Hypothalamus (tissue), 51 donors: ENCODE measurements at places on chromosomes 1 and 21.

DNA sequence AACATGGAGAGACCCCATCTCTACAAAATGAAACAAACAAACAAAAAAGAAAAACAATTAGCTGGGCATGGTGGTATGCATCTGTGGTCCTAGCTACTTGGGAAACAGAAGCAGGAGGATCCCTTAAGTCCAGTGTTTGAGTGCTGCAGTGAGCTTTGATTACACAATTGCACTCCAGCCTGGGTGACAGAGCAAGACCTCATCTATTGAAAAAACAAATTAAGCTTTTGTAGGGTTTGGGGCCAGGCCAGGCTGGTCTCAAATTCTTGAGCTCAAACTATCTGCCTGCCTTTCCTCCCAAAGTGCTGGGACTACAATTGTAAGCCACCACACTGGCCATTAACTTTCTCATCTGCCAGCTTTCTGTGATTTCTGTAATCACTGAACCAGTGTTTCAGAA is 27.2 kb downstream of the NIPAL3 start:
- no peak for DNase-seq

DNA sequence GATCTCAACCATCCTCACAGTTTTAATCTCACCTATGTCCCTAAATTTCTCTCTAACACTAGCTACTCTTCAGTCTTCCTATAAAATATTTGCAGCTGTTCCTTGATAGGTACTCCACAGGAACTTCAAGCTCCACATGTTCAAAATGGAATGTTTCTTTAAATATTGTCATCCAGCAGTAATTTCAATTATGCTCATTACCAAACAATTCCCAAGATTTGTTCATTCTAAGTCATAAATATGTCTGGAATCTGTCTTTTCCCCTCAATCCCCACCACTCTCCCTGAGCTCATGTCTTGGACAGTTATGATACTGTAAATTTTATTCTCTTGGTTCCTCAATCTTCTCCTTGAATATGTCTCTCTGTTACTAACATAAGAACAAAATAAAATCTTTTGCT is 214.4 kb downstream of the NRIP1 start:
- DNase-seq: no peak

DNA sequence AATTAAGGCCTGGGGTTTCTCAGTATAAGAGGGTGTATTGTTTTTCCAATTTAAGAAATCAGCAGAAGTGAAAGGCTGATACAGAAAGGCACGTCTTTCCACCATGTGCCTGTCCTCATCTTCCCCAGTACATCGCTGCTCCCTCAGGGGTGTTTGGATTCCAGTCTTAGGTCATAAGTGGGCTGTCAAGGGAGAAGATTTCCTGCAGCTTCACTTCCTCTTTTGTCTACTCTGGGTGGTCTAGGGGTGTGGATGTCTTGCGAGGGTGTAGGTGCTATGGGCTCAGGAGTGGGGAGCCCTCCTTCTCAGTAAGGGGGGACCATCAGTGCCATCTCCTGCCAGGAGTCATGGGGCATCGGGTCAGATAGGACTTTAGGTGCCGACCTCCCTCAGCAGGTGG is 999.8 kb upstream of the NCAM2 start:
- DNase-seq: no peak

- DNase-seq: peak; percentile 5
Measured at GRCh38 chr1:58249737-58250586, 296.6 kb downstream of the OMA1 start.

DNA sequence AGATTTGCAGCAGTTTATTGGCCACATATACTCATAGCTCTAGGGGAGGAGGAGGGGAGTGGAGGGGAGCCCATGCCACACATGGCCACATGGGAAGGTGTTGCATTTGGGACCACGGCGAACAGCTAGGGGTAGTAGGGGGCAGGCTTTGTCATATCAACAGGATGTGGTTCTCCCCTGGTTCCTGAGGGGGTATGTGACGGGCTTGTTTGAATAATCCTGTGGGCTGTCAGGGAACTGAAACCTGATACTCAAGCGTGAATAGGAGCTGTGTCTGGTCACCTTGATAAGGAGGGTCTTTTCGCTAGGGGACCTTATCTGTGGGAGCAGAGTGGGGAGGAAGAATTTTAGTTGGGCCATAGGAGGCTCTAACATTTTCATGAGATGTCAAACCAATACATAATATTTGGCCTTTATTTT is 264.7 kb downstream of the CTH start:
- DNase-seq: no peak

DNA sequence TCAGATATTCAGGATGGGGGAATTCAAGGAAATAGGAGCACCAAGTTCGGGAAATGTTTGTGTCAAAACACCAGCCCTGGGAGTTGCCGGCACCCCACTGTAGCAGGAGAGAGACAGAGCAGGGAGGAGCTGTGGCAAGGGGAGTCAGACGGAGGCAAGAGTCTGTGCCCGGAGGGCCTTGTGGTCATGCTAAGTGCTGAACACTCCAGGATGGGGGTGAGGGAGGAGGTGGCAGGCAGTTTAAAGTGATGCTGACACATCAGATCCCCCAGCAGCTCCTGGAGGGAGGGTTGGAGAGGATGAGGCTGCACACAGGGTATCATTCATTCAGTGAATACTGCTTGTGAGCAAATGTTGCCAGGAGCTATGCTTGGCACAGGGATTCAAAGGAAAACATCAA is 150.3 kb upstream of the ETV3 start:
- DNase-seq: no peak

- DNase-seq: no peak
Measured at GRCh38 chr21:46294647-46295176, 8.6 kb downstream of the YBEY start.
